ENCODE measurements at places on chromosomes 5 and 9.

GRCh38 chr9:134386951-134387831 lies 60.9 kb downstream of the RXRA start:
- DNase-seq, result no peak

- DNase-seq, result no peak
Measured at GRCh38 chr9:121888438-121888775, 204.7 kb downstream of the TTLL11 start.

- DNase-seq, result no peak
Measured at GRCh38 chr9:135857371-135857786, 50.0 kb downstream of the CAMSAP1 start.

DNA sequence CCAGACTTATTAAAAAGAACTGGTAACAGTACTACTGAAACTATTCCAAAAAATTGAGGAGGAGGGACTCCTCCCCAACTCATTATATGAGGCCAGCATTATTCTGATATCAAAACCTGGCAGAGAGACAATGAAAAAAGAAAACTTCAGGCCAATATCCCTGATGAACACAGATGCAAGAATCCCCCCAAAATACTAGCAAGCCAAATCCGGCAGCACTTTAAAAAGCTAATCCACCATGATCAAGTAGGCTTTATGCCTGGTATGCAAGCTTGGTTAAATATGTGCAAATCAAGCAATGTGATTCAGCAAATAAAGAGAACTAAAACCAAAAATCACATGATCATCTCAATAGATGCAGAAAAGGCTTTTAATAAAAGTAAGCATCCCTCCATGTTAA lies 2271.0 kb upstream of the C9orf72 start:
- DNase-seq, result no peak

DNA sequence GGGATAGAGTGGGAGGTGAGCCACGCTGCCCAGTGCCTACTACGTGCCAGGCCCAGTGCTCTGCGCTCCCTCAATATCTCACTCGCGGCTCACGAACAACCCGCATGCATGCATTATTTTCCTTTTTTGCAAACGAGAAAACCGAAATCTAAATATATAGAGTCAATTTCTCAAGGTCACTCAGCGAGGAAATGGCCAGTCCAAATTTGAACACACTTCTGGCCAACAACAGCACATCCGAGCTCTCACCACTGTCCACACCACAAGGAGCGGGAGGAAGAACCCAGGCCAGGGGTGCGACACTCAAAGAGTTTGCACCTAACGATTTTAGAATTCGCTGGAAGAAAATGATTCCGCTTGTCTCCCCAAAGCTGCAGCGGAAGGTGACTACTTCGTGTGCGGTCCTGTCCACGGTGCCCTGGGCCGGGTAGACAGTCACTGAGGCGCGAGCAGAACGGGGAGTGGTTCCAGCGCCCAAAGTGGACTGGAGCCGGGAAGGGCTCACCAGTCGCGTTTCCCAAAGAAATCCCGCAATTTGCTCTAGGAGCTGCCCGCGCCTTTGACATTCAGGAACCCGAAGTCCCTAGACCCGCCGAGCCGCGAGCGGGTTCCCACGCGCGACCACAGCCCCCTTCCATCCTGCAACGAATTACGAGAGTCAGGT lies 1.1 kb upstream of the TLX3 start:
- no peak for DNase-seq

- peak; percentile 10 for DNase-seq
Measured at GRCh38 chr5:50501491-50502228, 60.6 kb upstream of the EMB start.

DNA sequence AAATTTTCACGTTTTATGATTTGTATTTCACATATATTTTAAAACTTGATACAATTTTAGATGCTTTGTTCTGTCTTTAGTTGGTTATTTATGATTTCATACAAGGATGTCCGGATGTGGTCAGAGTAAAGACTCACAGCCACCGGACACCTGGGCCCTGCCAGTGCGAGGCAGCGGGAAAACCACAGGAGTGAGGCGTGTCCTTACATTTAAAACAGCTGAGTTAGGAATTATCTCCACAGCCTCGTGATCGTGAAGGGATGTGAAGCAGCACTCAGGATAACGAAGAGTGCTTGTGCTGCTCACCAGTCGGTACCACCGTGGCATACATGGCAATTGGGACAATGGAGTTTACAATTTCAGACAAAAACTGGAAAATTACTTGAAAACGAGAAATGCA lies 14.0 kb downstream of the SNX18 start:
- no peak for DNase-seq

GRCh38 chr9:130246126-130246525 lies 19.4 kb upstream of the HMCN2 start:
- no peak for DNase-seq
